ENCODE measurements at places on chromosomes 13 and 19. TPM values are rescaled to one million over a fixed set of nuclear protein-coding genes. Genes with fewer than 3 reads are reported as not detected.

RDH8 gene
- not detected for polyA plus RNA-seq

IGLON5 gene
- 0.10 TPM for polyA plus RNA-seq

PSMD8 gene
- 117 TPM for polyA plus RNA-seq

ZNF583 gene
- 6.2 TPM for polyA plus RNA-seq

FDX2 gene
- polyA plus RNA-seq: 20.0 TPM

ZNF682 gene
- 6.0 TPM for polyA plus RNA-seq

RASGRP4 gene
- polyA plus RNA-seq: 2.3 TPM

CGB1 gene
- polyA plus RNA-seq: not detected

LSR gene
- polyA plus RNA-seq: 3.7 TPM

C19orf67 gene
- not detected for polyA plus RNA-seq

ZNF358 gene
- polyA plus RNA-seq: 53.0 TPM

PSG7 gene
- polyA plus RNA-seq: not detected

ZNF442 gene
- polyA plus RNA-seq: 1.9 TPM

ITGBL1 gene
- 1.1 TPM for polyA plus RNA-seq

SLC10A2 gene
- not detected for polyA plus RNA-seq

FUT1 gene
- polyA plus RNA-seq: 1.1 TPM

ATP12A gene
- polyA plus RNA-seq: not detected

TRMT1 gene
- 24.1 TPM for polyA plus RNA-seq

C19orf81 gene
- 3.8 TPM for polyA plus RNA-seq

CYP2F1 gene
- not detected for polyA plus RNA-seq

NKPD1 gene
- polyA plus RNA-seq: 0.34 TPM

SYDE1 gene
- polyA plus RNA-seq: 12.7 TPM

LGALS16 gene
- not detected for polyA plus RNA-seq

MRPL4 gene
- 32.0 TPM for polyA plus RNA-seq

SHANK1 gene
- polyA plus RNA-seq: 44.4 TPM

MEX3D gene
- polyA plus RNA-seq: 29.4 TPM

Measured in forelimb muscle (tissue), 1 donor.